ENCODE measurements at places on chromosomes 16 and 17.

DNA sequence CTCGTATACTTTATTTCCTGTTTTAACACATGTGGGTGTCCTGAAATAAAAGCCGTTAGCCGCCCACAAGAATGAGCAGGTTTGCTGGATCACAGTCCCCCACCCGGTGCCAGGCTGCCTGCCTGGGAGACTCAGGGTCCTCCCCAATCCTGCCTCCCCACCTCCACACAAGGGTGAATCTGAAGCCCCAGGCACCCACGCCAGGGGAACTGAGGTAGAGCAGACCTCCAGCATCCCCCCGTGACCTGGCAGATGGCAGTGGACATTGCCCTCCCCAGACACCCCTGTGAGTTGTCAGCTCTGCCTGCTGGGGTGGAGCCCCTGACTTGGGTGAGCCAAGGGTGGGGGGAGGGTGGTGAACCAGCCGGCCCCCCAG, 114.8 kb downstream of the METRNL start:
- no peak for DNase-seq

DNA sequence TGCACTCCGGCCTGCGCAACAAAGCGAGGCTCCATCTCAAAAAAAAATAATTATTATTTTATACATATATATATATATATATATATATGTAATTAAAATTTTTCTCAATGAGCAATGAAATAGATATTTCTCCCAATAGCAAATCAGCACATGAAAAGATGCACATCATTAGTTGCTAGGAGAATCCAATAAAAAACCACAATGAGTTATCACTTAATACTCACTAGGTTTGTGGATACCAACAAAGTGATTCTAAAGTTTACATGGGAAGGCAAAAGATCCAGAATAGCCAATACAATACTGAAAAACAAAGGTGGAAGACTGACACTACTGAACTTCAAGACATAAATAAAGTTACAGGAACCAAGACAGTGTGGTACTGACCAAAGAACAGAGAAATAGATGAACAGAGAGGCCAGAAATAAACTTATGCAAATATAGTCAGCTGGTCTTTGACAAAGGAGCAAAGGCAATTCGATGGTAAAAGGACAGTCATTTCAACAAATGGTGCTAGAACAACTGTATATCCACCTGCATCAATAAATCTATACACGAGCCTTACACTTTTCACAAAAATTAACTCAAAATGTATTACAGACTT, 13.6 kb downstream of the SMG6 start:
- DNase-seq, result no peak

DNA sequence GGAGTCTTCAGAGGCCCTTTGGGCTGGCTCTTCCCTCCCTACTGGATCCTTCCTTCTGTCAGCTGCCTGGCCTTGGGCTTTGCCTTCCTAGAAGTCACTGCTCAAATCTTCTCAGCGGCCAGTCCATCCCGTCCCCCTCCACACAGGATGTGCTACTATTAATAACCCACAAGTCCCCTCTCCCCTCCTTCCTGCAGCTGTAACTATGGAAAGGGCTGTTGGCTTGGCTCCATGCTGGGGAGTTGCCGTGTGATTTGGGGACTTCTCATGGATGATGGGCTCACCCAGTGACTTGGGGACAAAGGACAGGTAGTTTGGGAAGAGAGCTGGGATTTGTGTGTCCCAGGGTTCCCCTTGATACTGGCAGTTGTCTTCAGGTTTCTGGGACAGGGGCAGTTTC, 19.4 kb downstream of the TMEM94 start:
- DNase-seq, result no peak

- DNase-seq, result no peak
Measured at GRCh38 chr17:82232876-82233785, 4.3 kb downstream of the SLC16A3 start.

- DNase-seq, result peak; percentile 31
Measured at GRCh38 chr16:68005786-68006286, 6.6 kb upstream of the DPEP2 start.

DNA sequence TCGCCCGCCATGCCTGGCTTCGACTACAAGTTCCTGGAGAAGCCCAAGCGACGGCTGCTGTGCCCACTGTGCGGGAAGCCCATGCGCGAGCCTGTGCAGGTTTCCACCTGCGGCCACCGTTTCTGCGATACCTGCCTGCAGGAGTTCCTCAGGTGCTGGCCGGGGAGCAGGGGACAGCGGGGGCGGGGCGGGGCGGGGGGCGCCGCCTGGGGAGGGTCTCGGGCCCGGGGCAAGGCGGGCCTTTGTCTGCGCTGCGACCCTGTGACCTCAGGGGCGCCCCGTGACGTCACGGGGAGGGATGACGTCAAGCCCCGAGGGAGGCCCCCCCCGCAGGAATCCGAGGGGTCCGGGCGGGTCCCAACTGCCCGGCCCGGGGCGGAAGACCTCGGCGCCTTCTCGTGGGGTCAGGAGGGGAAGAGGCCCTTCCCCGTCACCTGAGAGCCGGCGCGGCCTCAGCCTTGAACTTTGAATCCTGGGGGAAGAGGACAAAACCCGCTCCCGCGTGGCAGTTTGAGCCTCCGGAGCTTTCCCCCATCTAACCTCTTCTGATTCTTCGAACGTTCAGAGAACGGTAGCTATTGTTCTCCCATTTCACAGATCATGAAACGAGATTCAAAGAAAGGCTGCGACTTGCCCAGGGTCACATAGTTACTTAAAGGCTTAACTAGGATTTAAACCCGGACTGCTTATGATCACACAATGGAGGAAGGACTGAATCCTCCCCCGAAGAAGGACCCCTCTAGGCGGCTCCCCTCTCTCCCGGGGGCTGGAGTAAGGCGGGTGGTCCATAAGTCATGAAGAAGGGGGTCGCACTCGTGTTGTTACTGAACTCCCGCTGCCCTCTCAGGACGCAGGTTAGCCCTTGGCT, 527 bp downstream of the TRAF4 start:
- no peak for DNase-seq

DNA sequence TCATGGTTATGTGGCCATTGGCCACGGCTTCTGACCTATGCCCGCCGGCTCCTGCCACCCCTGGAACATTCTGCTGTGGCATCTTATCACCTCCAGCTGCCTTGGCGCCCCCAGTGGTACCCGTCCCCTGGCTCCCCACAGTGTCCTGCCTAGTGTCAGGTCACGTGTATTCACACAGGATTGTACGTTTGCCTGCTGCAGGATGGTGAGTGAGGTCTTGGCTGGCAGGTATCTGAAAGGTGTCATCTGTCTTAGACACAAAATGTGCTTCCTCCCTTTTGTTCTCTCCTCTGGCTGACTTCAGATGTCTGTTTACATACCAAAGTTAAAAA, 24.9 kb downstream of the DBNDD1 start:
- DNase-seq, result no peak

DNA sequence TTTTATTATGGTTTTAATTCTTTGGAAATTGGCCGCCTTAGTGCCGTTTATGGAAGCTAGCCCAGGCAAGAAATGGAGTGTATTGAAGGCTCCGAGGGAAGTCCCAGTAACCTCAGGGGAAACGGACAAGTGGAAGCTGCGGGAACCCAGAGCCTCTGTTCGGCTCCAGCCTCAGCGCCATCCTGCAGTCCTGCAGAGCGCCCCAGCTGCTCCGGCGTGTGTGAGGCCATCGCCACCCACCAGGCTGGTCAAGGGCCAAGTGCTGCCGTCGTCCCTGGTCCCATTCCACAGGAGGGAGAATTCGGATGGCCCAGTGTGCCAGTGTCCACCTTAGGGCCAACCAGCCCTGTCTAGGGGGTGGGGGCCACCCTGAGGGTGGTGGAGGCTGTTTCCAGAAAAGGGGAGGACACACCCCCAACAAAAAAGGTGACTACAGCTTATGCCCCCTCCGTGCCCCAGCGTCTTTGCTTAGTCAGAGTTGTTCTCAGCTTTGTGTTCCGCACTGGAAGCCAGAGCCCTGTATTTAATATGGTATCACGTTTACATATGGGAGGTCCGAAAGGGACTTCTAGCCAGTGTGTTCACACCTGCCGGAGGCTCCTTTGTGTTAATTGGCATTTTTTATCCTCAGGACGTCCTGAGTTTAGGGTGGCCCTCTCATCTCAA, 13.0 kb downstream of the MGRN1 start:
- no peak for DNase-seq
